ENCODE measurements at places on chromosomes 3 and 15. TPM values are rescaled to one million over a fixed set of nuclear protein-coding genes. Genes with fewer than 3 reads are reported as not detected.

The EIF2A gene
- total RNA-seq = 65.4 TPM

DNA sequence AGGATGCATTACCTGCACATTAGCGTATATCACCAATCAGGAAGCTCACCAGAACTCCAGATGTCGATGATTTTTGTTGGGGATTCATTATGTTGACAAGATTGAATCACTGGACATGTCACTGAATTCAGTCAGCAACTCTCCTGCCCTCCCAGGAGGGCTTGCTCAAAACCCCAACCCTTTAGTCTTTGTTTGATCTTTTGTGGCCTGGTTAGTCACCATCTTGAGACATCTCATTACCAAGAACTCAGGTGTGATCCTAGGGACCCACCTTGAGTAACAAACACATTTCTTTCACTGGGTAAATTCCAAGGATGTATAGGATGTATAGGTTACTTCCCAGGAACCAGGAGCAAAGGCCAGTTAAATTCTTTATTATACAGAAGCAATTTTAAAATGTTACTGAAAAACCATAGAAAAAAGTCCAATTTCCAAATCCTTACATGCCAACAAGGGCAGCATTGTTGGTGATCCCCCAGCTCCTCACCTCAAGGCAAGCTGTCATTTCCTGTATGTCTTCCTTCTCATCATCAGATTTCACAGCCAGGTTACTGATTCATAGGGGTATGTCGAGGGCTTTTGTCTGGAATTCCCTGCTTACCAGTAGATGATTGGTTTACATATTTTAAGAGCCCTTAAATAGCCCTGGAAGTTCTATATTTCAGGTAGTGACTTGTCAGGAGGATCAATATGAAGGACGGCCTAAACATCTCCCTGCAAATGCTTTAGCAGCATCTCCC lies 11.7 kb downstream of the SNRPN start:
- no peak for DNase-seq

GRCh38 chr3:144502402-144502801 lies 530.8 kb downstream of the DIPK2A start:
- no peak for DNase-seq

The TMEM40 gene
- total RNA-seq = 0.54 TPM

DNA sequence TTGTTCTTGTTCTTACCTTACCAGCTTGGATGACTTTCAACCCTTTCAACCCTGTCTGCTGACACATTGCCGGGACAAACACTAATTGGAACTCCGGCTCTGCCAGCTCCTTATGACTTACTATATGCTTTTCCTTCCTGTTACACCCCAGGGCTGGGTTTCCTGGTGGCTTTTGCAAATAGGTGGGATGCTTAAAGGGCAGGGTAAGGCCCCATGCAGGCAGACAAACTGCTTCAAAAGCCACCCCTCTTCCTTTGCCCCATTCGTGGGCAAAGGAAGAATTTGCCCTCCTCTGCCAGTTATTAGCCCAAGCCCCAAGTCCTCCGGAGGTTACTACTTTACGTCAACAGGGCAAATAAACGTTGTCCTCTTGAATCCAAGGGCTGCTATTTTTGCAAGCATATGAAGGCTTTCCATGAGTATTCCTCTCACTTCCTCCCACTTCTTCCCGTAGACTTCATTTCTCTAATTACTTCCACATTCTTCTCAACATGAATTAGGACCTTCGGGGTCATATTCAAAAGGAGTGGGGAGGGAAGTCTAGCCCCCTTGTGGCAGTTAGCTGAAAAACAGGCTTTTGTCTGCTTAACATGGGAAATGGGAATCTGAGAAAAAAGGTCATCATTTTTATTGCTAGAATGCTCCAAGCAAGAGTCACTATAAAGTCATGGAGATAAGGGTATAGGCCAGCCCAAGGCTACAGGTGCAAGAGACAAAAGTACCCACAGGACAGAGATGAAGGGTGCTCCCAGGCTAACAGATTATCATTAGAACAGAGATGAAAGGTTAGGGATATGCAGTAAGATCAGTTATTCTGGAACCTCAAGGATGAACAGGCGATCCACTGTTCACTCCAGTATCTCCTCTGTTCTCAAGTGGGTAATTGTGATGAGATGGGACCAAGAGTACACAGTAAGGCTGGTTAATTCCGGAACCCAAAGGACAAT lies 56.3 kb upstream of the FSTL1 start:
- no peak for DNase-seq

DNA sequence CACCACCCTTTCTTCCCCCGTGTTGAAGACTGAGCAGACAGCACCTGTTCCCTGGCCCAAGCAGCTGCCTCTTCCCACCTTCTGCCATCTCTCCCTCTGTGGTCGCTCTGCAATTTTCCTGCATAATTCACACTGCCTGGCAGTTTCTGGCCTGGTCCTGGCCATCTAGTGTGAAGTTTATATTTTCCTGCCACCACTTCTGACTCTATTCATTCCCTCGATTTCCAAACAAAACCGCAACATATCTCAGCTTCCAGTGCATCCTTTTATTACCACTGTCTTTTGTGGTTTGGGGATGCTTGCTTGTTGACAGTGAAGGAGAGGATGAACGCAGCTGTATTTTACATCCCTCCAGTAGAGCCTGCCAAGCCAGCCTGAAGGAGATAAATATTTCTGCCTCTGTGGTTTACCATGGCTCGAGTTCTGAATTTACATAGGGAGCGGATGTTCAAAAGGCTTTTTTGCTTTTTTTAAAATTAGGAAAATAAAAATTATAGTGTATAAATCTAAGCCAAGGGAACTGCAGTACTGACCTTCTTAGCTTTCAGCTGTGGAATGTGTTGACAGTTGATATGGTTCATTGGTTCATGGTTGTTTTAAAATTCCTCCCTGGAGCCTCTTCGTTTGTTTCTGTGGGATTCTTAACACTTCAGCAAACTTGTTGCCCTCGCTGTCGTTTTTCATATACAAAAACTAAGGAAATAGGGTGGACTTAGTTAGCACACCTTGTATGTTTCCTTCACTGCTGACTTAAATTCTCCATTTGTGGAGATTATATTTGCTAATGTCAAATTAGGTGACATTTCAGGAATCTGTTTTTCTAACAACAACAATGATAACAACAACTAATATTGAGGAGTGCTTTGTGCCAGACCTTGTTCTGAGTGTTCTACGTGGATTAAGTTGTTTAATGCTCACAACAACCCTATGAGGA lies 250.5 kb downstream of the ADAMTSL3 start:
- no peak for DNase-seq

DNA sequence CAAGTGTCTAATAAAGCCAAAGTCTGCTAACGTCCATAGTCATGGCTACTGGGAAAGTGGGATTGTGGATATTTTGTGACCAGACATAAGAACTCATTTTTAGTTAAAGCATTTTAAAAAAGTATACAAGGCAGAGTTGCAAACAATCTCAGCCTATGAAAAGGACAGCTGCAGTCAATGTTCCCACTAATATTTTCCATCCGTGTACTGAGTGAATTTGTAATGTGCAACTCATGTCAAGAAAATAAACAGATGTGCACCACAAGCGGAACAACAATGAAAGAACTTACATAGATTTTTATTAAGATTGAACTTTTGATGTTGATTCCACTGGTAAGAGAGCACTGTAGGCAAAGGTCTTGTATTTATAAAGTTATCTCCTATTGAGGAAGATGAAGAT lies 231.3 kb upstream of the SEMA6D start:
- DNase-seq = no peak

DNA sequence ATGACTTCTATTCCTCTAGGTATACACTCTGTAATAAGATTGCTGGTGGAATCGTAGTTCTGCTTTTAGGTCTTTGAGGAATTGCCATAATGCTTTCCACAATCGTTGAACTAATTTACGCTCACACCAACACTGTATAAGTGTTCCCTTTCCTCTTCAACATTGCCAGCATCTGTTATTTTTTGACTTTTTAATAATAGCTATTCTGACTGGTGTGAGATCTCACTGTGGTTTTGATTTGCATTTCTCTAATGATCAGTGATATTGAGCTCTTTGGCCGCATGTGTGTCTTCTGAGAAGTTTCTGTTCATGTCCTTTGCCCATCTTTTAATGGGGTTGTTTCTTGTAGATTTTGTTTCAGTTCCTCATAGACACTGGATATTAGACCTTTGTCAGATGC lies 12.8 kb downstream of the NXPE3 start:
- DNase-seq = no peak

GRCh38 chr3:130093741-130094391 lies 12.2 kb downstream of the ALG1L2 start:
- DNase-seq = no peak

The LMCD1 gene
- total RNA-seq = 57.6 TPM

GRCh38 chr3:160757233-160758106 lies 1.4 kb downstream of the PPM1L start:
- no peak for DNase-seq

DNA sequence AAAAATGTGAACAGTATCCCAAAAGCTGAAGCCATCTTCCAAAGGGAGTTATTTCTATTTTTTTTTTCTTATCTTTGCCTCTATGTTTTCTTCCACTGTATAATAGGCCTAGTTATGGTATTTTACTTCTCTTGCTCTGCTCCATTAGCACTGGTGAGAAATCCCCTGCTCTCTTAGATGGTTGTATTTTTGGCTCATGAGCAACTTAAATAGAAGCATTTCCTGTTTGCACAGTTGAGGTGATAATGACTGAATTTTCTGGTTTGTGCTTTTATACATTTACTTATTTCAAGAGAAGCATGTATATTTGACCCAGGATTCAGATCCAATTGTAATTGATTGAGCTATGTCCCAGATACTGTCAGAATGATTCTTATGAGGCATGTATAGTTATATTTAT lies 61.6 kb upstream of the CD200R1L start:
- no peak for DNase-seq

DNA sequence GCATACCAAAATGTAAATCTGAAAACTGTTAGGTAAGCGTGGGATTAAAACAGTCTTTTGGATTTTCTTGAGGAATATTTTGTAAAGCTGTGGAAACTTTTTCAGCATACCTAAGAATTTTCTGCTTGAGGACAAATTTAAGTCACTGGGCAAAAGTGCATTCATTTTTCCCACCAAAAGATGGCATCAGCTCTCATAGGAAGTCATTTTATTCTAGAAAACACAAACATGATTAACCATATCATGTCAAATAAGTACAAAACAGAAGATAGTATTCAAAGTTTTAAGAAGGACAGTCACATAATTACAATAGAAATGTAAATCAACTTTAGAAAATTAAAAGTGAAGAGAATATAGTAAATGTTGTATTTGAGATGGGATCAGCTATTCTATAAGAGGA lies 63.5 kb downstream of the SLC49A4 start:
- DNase-seq = no peak

GRCh38 chr3:70882104-70882503 lies 569.7 kb upstream of the MDFIC2 start:
- no peak for DNase-seq

DNA sequence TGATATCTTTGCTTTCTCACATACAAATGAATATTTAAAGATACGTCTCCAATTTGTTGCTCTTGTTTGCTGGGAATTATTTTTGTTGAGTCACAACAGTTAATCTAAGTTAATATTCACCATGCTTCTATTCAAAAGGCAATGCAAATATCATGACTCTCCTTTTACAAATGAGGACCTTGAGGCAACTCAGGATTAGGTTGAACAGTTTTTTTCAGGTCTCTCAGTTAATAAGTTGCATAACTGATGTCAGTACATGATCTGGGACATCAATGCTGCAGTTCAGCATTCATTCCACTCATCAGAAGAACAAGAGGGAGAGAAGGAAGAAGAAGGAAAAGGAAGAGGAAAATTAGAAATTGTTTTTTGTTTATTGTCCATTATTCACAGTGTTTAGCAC lies 781 bp upstream of the NAALADL2 start:
- no peak for DNase-seq

- DNase-seq = no peak
Observed at GRCh38 chr3:54211097-54211496, 88.7 kb downstream of the CACNA2D3 start.

GRCh38 chr15:80105193-80105592 lies 45.7 kb downstream of the ZFAND6 start:
- DNase-seq = no peak

The STAC gene
- total RNA-seq = 0.51 TPM

- no peak for DNase-seq
Observed at GRCh38 chr15:41437448-41437847, 20.6 kb downstream of the RTF1 start.

GRCh38 chr15:71237456-71238188 lies 122.4 kb downstream of the THSD4 start:
- DNase-seq = peak; percentile 82

GRCh38 chr3:132595014-132595413 lies 2.1 kb upstream of the ACKR4 start:
- DNase-seq = no peak

DNA sequence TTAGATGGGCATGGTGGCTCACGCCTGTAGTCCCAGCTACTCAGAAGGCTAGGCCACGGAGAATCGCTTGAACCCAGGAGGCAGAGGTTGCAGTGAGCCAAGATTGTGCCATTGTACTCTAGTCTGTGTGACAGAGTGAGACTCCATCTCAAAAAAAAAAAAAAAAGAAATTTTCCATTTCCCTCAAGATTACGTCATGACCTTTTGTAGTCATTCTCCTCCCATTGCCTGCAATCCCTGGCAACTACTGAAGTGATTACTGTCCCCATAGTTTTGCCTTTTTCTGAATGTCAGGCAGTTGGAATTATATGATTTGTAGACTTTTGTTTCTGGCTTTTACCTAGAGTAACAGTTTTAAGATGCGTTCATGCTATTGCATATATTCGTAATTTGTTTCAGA lies 28.0 kb downstream of the WDR76 start:
- no peak for DNase-seq

- no peak for DNase-seq
Observed at GRCh38 chr3:29971895-29972294, 634.5 kb upstream of the TGFBR2 start.

GRCh38 chr15:97654481-97655076 lies 305.9 kb upstream of the ARRDC4 start:
- no peak for DNase-seq

- DNase-seq = no peak
Observed at GRCh38 chr3:42144209-42144608, 53.1 kb downstream of the TRAK1 start.

- no peak for DNase-seq
Observed at GRCh38 chr3:153600896-153601295, 438.9 kb downstream of the RAP2B start.

DNA sequence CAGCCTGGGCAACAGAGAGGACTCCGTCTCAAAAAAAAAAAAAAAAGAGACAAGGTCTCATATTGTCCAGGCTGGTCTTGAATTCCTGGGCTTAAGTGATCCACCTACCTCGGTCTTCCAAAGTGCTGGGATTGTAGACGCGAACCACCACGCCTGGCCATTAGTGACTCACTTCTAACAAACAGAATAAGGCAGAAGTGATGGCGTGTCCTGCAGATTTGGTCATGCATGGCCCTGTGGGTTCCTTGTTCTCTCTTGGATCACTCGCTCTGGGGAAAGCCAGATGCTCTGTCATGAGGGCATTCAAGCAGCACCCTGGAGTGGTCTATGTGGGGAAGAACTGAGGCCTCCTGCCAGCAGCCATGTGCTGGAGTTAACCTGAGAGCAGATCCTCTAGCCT lies 27.4 kb upstream of the TJP1 start:
- no peak for DNase-seq

Data from cardiac septum (tissue), 1 donor.